ENCODE measurements at places on chromosomes 7 and 10.

DNA sequence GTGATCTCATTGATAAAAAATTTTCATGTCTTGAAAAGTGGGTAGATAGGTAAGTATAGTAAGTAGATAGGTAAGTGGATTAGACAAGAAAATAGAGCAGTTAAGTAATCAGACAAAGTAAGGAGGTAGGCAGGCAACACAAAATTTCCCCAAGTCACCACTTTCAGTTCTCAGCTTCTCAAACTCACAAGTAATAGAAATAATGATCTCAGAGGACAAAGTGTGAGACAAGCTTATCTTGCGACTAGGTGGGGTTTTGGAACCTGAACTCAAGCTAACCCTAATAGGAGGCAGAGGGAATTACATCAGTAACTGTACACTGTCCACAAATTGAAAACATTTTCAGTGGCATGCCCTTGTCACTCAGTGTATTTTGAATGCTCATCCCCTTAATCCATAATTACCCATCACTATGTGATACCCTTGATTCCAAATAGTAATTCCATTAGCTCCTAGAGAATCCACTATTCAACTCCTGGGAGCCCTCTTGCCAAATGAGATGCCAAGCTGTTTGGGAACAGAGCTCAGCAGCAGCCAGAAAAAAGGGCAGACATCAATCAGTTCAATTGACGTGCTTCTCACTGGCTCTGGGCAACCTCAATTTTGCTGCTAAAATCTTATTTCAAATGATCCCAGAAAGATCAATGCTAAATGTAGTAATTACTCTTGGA, 703.2 kb downstream of the XPNPEP1 start:
- DNase-seq: no peak

GRCh38 chr10:133529576-133529946, 2.4 kb downstream of the CYP2E1 start:
- DNase-seq: no peak

GRCh38 chr7:44150466-44150832, 9.3 kb upstream of the MYL7 start:
- no peak for DNase-seq

- no peak for DNase-seq
Observed at GRCh38 chr10:69973678-69974077, 79.0 kb upstream of the MACROH2A2 start.

GRCh38 chr7:78970440-78970916, 483.0 kb downstream of the MAGI2 start:
- no peak for DNase-seq

DNA sequence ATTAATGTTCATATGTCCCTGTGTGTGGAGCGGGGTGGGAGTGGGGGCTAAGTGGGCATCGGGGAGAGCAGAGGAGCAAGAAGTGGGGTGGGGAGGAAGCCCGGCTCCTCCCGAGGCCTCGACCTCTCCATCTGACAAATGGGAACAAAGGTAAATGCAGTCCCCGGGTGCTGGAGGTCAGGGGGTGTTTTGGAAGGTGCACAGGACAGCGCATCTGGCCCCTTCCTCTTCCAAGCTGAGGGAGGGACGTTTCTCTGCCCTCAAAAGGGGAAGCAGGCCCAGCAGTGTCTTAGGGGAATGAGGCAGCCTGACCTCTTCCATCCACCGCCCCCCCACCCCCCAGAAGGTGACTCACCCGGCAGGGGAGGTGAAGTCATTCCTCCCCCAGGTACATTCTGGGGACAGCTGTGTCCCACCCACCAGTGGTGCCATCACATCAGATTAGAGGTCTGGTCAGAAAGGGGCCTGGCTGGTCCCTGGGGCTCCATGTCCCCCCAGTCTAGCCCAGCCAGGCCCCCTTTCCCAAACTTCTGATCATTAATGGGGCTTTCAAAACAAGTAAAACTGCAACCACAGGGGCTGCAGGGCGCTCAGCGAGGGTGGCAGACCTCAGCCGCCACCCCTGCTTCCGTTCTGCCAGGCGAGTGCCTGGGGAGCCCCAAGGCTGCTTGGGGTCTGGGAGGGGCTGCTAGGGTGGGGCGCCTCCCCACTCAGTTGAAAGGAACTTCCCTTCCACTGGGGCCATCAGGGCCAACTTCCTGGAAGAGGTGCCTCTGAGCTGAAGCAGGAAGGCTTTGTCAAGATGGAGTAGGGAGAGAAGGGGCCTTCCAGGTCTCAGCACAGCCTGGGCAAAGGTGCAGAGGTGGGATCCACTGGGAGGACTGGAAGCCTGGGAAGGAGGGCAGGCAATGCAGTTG, 10.8 kb downstream of the LFNG start:
- DNase-seq: peak; percentile 88

DNA sequence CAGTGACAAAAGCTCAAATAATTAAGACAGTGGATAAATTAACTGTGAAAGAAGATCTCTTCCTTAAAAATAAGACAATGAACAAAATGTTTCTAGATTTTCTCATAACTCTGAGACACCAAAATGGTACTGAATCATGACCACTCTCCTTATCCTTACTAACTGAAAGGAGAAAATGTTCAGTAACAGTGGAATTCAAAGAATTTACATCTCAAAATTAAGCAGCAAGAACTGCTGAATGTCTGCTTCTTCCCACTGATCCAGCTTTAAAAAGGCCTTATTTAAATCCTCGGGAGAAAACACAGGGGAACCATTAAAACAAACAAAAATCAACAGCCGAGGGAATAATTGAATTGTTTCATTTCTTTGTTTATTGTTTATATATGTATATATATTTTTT, 27.3 kb upstream of the PLXDC2 start:
- no peak for DNase-seq

GRCh38 chr10:46035923-46036849, 5.8 kb upstream of the NCOA4 start:
- DNase-seq: no peak

DNA sequence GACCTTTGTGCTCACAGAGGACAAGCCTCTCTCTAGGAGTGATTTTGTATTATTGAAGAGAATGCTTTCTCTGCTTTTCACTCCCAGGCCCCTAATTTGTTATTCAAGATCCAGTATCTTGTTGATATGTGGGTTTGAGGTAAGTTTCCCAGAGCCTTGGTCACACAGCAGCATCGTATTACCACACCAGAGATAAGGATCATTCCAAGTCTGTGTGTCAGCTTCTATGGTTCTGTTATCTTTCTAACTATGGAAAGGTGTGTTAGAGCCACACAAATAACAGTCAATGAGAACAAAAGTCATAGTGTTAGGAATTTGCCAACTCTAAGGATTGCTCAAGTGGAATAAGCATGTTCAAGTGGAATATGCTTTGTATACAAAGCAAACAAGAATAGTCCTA, 1208.3 kb downstream of the GATA3 start:
- no peak for DNase-seq

- no peak for DNase-seq
Observed at GRCh38 chr10:3578159-3578558, 206.8 kb downstream of the KLF6 start.

GRCh38 chr7:91463330-91463729, 199.1 kb downstream of the FZD1 start:
- no peak for DNase-seq
